ENCODE measurements at places on chromosomes 2 and 18.

GRCh38 chr18:1585881-1586488, 681.3 kb downstream of the ADCYAP1 start:
- DNase-seq: peak; percentile 52

DNA sequence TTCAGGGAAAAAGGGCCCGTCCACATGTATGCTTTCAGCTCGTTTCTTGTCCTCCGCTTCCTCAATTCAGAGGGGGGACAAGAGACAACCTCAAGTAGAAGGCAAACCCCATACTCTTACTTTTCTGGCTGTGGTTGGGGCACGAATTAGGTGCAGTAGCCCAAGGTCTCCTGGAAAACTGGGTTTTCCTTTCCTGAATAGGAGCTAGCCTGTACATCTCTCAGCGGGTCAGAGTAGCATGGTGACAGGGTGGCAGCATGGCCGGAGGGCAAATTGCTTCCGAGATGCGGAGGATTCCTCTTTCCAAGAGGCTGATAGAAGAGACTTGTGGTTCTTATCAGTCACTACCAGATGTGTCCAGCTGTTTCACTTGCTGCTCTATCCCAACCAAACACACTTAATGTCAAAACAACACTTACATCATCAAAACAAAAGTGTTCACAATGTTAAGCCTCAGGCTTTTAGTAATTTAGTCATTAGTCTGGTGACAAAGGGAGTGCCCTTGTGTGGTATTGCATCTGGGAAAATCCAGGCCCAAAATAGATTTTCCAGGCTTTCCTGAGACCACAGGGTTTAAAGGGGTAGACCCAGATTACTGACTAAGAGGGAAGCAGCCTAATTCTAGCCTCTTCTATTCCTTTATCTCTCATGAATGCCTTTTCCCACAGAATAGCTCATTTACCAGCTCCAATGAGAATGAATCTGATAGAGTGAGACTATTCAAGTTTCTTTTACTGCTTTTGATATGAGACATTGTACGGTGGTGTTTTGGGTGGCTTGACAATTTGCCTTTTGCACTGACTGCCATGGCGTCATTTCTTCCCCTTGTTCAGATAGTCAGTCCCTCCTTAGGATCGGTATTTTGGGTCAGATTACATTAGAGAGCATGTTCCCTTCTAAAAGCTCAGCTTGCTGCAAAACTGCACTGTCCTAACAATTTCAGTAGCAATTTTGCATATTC, 162.0 kb downstream of the LTBP1 start:
- DNase-seq: peak; percentile 32

DNA sequence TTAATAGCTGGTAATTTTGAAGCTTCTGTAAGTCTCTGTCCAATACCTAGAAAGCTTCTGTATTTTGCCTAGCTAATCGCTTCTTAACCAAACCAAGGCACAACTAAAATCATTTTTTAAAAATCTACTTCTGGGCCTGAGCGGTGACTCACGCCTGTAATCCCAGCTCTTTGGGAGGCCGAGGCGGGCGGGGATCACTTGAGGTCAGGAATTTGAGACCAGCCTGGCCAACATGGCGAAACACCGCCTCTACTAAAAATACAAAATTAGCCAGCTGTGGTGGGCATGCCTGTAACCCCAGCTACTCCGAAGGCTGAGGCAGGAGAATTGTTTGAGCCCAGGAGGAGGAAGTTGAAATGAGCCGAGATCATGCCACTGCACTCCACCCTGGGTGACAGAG, 148.6 kb upstream of the FIGN start:
- no peak for DNase-seq

DNA sequence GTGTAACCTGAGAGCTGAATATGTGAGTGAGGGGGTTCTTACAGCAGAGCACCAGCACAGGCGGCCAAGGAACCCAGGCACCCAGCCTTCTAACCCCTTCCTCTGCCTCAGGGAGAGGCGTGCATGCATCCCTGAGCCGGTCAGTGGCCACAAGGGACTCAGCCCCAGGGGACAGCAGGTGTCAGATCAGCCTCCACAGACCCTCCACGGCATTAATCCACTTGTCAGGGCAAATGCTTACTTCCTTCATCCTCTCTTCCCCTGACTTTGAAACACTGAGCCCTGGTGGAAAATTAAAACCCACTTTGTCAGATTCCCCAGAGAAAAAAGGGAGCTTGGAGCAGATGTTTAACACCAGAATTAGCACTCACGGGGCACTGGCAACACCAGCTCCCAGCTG, 60.5 kb upstream of the SMAD2 start:
- DNase-seq: no peak

- DNase-seq: no peak
Observed at GRCh38 chr2:120203251-120204021, 19.8 kb downstream of the TMEM185B start.

GRCh38 chr2:21276163-21276562, 152.4 kb downstream of the TDRD15 start:
- DNase-seq: no peak

GRCh38 chr2:185268651-185269050, 470.0 kb upstream of the FSIP2 start:
- DNase-seq: no peak

GRCh38 chr2:655626-656025, 21.6 kb downstream of the TMEM18 start:
- DNase-seq: no peak

DNA sequence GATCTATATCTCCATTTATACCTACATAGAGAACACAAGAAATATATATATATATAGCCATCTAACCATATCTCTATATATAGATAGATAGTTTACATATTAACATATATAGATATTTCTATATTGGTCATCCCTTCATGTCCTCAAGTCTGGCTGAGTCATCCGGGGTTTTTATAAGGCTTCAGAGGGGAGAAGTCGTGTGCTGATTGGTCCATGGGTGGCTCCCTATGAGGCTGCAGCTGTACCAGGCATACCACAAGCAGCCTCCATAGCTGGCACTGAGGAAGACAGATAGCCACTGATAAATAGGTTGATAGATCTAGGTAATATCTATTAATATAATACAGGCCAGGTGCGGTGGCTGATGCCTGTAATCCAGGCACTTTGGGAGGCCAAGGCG, 618.3 kb upstream of the SETBP1 start:
- DNase-seq: no peak

DNA sequence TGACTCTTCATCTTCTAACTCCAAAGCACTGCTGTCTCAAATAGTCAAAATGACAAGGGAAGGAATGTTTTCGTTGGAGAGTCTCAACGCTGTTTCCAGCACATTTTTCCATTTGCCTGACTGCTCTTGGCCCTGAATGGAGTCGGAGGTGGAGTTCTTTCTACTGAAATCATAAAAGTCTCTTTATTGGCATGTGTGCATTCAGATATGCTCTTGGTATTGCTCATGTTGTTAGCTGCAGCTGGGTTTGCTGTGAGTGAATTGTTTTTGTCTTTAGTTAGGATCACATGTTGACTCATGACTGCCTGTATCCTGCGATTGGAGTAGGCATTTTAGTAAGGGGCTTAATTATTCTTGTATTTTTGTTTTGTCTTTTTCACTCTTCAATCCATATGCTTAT, 16.8 kb downstream of the TMEM17 start:
- DNase-seq: peak; percentile 76

GRCh38 chr2:46779447-46779941, 136.1 kb downstream of the MCFD2 start:
- DNase-seq: peak; percentile 59

Measured in dermis blood vessel endothelial cell (primary cell).